ENCODE measurements at places on chromosomes 16 and 17.

GRCh38 chr16:85541181-85541580, 71.9 kb upstream of the GSE1 start:
- no peak for DNase-seq

DNA sequence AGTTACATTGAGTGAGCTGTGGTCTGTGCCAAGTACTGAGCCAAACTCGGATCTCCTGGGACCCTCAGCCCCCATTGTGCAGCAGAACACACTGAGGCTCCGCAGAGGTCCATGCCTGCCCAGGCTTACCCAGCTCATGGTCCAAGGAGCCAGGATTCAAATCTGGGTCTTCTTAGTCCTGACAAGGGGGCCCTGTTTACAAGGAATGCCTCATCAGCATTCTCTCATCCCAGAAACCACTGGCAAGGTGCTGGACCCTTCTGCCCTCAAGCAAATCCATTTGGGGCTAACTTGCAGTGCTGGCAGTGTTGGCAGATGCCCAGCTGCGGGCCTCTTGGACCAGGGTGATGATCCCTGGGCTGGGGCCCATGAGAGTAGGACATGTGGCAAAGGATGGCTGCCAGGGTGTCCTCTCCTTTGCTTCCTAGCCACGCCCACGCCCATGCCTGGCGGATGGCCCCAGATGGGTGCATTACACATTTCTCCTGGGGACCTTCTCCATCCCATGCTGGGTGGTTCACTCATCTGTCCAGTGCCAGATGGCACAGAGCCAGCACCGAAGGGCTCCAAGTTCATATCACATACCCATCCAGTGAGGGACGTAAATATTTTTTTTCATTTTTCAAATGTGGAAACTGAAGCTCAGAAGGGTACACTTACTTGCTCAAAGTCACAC, 117.7 kb downstream of the CMIP start:
- no peak for DNase-seq

DNA sequence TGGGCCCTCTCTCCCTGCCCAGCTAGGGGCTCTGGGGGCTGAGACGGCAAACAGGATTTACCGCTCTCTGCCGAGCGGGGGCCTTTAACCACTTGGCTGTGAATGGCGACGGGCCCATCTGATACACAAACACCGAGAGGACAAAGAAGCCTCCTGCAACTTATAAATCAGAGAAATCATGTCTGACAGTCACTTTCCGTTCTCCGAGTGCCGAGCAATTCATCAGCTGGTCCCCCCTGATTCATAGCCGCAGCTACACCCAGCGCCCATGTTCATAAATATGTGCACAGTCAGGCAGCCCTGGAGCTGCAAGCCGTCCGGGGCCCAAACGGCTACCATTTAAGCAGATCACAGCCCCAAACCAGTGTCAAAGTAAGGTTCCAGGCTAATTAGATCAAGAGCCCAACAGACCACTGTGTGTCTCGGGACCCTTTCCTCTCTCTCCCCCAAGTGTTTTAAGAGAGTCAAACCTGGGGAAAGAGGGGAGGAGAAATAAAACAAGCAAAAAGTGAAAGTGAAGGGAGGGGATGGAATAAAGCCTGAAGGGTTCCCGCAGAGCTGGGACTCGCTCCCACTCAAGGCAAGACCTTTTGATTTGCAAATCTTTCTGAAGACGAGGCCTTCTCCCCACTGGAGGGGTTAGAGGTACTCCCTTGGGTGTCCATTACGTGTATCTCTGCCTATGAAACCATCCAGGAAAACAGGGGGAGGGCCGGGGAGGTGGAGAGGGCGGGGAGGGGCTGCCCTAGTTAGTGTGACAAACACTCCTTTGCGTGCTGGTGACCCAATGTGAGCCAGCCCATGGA, 154.7 kb downstream of the C16orf78 start:
- DNase-seq = no peak

DNA sequence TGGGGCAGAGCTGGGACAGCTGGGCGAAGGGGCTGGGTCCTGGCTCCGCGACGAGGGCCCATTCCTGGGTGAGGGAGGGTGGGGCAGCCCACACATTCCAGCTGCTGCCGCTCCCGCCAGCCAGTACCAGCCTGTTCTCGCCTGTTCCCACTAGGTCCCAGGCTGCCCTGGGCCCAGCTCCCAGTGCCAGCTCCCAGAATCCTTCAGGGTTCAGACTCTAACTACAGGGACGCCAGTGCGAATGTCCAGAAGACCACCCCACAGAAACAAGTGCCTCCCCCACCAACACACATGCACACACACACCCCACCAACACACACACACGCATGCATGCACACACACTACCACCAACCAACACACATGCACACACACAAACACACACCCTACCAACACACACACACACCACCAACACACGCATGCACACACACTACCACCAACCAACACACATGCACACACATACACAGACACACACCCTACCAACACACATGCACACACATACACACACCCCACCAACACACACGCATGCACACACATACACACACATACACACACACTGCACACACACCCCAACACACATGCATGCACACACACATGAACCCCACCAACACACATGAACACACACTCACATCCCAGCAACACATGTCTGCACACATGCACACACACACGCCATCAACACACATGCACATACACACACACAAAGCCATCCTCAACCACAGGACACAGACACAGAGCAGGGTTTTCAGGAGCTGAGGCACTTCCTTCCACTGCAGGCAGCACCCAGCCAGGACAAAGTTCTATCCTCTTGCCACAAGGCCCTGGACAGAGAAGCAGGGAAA, 27.5 kb upstream of the KRT17 start:
- DNase-seq = no peak

DNA sequence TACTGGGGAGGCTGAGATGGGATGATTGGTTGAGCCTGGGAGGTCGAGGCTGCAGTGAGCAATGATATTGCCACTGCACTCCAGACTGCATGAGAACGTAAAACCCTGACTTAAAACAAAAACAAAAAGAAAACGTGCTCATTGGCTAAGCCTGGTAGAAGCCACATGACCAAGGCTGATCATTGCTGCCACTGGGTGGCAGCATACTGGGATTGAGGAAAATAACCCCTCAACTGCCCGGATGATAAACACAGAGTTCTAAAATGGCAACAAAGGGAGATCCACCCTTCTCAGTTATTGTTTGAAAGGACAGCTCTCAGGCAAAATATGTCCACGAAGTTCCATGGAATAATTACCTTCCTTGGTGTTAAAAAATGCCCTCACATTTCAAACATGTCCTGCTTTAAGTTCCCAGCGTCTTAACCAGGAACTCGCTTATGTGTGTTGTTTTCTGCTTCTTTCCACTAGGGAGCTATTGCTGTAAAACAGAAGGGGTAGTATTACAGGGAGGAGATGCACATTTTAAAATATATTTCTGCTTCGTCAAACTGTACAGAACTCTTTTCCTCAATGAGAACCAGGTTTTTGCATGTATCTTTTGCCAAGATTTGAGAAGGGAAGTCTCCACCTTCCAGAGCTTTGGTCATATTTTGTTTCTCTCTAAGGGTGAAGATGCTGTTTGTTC, 675.3 kb downstream of the MAF start:
- DNase-seq = no peak

DNA sequence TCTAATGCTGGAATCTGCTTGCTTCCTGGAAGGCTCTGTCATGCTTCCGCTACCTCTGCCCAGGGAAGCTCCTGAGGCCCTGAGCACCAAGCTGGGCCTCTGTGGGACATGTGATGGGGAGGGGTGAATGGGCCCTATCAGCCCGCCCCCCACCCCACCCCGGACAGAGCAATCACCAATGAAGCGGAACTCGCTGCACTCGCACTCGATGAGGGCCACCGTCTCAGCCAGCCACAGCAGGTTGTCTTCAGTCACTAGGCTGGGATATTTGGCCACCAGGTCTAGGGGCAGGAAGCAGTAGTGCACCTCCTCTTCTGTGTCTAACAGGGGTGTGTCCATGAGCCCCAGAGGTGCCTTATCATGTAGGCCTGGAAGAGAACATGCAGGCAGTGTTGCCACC, 23.6 kb downstream of the KCTD19 start:
- no peak for DNase-seq

- DNase-seq = no peak
Observed at GRCh38 chr16:53457670-53458069, 23.4 kb downstream of the RBL2 start.

DNA sequence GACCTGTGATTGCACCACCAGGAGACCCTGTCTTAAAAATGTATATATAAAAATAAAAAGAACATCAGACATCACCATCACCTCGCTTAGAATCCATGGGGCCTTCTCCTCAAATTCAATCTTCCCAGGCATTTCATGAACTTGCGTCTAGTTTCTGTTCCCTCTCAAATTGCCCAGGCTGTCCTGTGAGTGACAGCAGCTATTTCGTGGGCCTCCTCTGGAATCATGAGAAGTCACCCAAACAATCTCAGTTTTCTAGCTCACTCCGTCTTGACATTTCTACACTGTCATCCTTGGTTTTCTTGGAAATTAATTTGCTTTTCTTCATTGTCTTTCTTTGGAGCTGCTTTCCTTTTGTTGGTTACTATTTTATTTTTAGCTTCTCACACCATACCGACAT, 7.3 kb downstream of the SLC52A1 start:
- no peak for DNase-seq

DNA sequence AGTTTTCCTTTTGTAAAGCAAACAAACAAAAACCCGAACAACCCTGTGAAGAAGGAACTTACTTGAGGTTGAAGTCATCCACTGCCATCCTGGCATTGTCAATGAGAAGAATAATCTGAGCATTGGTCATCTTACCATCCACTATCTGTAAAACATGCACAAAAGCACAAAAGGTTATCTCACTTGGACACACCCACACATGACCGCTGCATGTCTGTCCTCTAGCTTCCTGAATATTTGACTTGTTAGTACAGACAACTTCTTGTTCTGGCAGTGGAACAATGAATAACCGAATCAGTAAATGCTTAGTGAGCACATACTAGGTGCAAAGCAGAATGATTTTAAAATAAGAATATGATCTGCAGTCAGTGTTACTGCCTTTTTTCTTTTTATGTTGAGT, 6.1 kb downstream of the KRT23 start:
- no peak for DNase-seq

DNA sequence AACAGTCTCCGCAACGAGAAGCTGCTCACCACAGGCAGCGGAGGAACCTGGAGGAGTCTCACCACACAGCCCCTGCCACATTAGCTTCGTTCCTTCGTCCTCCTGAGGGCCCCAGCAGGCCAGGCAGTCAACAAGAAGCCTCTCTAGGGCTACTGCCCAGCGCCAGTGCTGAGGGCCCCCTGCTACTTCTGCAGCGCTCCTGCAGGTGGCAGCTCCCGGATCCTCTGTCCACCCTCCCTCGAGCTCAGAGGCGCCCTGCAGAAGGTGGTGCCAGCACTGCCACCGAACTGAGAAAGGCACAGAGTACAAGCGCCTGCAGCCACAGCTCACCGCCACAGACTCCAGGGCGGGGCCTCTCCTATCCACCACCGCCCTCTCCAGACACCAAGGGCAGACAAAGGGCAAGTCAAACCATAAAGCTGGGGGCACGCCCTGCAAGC, 27.3 kb downstream of the KDM8 start:
- DNase-seq = no peak

DNA sequence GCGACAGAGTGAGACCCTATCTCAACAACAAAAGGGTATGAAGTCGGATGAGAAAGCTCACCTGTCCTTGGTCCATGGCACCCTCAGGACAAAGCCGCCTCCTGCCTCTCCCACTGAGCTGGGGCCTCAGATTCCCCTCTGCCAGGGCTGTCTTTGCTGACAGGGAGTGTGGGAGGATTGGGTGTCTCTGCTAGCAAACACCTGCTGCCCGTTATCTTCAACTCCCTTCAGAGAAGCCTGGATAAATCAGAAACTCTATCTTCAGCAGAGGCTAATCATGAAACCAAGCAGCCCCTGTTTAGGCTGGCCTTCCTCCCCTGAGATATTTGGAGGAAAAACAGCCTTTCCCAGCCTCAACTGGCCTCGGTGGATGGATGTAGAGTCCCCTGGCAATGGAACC, 36.3 kb upstream of the CDH1 start:
- no peak for DNase-seq

DNA sequence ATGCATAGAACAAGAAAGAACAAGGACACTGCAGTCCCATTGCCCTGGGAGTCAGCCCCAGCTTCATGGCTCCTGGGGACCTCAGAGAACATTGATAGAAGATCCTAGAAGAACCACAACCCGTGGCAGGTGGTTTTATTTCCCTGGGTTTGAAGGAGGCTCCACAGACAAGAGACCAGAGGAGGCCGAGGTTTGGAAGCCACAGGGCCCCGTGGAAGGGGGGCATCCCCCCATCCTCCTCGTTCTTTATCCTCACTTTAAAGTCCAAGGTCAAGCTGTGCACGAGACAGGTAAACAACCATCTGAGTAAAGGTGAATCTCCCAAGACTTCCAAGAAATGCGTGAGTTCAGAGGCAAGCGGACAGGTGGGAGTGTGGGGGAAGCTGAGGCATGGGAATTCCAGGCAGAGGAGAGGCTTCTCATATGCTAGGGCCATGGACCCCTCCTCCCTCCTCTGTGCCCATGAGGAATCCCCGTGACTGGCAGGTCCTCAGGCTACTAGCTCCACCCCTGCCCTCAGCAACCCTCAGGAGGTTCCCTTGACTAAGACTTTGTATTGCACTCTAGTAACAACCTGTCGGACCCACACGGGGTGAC, 849 bp upstream of the SULT1A1 start:
- DNase-seq = no peak

GRCh38 chr16:19389246-19389645, 28.4 kb upstream of the TMC5 start:
- no peak for DNase-seq

DNA sequence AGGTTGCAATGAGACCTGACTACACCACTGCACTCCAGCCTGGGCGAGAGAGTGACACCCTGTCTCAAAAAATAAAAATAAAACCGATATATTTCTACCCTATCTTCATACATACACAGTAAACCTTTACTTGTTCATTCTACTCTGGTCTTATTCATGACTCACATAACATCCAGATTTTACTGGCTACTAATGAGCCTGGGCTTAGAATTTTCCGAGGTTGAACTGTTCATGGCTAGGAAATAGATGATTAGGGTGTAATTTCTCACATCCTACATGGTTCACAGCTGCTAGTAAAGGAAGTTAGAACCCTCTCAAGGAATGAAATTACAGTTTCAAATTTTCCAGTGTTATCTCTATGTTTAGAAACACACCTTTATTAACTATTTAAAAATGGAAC, 14.7 kb downstream of the GSPT1 start:
- DNase-seq = no peak

- no peak for DNase-seq
Observed at GRCh38 chr16:1993731-1994131, 4.0 kb downstream of the SYNGR3 start.

DNA sequence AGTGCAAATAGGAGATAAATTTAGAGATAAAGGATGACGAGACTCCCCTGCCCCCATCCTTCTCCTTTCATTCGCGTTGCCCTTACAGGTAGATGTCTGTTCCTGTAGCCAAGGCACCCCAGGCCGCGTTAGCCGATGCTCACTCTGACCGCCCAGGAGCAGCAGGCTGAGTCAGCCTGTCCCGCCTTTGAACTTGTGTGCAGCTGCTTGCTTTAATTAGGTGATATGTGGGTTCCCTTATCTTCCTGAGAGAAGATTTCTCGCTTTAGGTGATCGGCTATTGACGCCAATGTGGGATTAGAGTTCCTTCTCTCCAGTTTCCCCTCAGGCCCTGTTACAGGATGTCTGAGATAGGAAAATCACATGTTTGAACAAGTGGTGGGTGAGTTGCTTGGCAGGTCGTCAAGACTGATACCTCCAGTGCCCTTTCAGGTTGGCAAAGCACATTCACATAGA, 119.5 kb downstream of the MSI2 start:
- no peak for DNase-seq

All from glomerular endothelial cell (primary cell).